ENCODE measurements at places on chromosomes 1 and 21.

DNA sequence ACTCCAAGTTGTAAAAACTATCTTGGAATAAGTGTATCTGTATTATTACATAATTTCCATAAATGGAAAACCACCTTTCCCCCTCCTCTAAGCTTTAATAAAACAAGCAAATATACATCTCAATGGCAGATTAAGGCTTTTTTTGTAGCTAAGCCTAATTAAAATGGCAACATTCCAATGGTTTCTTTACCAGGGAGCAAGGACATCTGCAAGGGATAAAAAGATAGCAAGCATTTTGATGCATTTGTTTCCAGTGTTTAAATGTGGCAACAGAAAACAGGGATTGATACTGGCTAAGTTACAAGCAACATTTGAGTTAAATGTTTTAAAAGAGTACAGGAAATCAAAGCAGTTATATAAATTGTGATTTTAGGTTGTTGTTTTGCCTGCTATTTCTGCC, 1012.7 kb downstream of the ADGRL2 start:
- no peak for DNase-seq

- no peak for DNase-seq
Measured at GRCh38 chr21:38950435-38951094, 144.8 kb downstream of the ETS2 start.

GRCh38 chr1:20484519-20485462, 1.2 kb downstream of the CAMK2N1 start:
- DNase-seq, result no peak

- DNase-seq, result no peak
Measured at GRCh38 chr1:183588827-183589226, 1.4 kb downstream of the NCF2 start.

GRCh38 chr1:9901148-9902059, 8.7 kb downstream of the CTNNBIP1 start:
- no peak for DNase-seq

DNA sequence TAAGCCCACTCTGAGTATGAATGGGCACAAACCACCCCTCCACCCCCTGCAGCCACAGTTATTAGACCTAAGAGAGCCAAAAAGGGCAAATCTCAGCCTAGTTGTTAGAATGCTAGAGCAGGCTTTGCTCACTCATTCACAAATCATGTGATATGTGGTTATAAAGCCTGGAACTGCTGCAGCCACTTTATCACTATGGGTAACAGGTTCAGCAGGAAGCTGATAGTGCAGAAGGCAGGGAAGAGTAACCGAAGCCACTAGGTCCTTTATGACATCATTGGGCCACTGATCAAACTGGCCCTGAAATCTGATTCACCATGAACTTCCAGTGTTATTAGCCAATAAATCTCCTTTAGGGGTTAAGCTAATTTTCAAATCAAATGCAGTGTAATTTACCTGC, 134.7 kb downstream of the GRIK1 start:
- no peak for DNase-seq

GRCh38 chr1:225447650-225448089, 19.8 kb upstream of the LBR start:
- DNase-seq, result peak; percentile 68

DNA sequence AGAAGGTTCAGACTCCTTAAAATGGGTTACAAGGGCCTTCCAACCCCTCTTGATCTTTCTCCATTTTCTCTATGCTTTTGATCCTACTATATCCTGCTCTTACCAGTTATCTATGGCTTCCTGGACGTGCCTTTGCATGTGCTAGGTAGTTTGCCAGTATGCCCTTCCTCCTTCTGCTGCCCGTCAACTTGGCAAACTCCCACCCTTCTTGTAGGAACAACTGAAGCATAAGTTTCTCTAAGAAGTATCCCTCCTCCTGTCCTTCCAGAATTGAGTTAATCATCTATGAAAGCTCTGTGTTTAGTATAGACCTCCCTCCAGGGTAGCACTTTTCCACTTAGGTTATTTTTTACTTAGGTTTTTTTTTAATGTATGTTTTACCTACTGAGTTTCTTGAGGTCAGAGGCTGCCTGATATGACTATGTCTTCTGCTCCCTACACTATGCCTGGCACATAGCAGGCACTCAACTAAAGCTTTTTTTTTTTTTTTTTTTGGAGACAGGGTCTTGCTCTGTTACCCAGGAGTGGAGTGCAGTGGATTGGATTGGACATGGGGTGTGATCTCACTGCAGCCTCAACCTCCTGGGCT, 10.0 kb upstream of the IGSF3 start:
- DNase-seq, result no peak

DNA sequence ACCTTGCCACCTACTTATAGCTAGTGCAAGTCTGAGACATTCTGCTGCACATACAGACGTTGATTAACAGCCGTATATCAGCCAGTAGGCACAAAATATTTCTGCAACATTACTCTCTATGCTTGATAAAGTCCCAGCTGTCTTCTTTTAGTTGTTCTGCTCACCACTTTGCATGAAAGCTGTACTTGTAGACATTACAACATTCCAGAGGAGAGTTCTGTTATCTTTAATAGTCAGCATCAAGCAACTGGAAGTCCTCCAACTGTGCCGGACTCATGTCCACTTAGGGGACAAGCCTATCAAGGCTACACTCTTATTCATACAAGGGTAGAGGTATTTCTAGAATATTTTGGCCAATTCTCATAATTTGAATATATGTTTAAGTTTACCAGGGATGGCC, 50.0 kb downstream of the CACHD1 start:
- no peak for DNase-seq

DNA sequence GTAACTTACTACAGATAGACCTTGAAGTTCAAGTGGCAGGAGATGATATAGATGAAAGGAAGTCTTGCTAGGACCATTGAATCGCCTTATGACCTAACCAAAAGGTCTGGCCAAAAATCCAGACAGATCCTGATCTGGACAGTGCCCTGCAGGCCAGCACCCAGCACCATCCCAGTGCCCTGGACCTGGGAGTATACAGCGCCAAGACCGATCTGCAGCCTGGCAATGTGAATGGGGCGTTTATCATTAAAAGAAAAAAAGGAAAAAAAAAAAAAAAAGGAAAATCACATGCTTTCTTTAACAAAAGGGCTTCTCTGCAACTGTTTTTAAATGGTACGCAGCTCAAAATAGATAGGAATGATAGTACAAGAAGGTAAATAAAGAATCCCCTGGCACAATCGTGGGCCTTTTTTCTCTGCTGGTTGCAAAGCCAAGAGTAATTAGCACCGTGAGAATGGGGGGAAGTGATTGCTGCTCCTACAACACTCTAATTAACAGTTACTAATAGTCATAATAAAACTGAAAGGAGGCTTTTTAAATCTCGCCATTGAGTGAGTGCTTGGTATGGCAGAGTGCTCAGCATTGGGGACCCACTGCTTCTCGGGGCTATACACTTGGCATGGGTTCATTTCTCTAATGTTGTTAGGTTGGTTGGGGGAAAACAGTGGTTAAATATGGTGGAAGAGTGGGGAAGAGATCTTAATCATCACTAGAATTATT, 146.7 kb downstream of the KAZN start:
- no peak for DNase-seq

DNA sequence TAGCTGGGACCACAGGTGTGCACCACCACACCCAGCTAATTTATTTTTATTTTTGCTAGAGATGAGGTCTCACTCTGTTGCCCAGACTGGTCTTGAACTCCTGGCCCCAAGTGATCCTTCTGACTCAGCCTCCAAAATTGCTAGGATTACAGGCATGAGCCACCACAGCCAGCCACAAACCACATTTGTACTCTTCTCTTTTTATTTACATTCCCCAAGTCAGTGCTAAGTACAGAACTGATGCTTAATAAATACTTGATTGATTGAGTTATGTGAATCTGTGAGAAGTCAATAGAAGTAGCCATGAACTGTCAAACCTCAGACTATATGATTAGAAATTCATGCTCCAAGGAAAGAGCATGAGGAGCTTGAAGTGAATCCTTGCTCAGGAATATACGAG, 48.5 kb upstream of the S1PR1 start:
- DNase-seq, result no peak

DNA sequence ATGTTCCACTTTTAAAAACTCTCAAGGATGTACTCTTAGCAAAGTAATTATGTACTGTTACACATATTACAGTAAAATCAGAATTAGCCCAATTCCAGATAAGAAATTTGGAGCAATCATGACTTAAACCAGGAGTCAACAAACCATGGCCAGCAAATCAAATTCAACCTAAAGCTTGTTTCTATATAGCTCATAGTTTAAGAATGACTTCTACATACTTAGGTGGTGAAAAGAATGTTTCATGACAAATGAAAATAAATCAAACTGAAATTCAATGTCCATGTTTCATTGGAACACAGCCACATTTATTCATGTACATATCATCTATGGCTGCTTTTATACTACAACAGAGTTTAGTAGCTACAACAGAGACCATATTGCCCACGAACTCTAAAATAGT, 35.1 kb downstream of the FRRS1 start:
- no peak for DNase-seq

DNA sequence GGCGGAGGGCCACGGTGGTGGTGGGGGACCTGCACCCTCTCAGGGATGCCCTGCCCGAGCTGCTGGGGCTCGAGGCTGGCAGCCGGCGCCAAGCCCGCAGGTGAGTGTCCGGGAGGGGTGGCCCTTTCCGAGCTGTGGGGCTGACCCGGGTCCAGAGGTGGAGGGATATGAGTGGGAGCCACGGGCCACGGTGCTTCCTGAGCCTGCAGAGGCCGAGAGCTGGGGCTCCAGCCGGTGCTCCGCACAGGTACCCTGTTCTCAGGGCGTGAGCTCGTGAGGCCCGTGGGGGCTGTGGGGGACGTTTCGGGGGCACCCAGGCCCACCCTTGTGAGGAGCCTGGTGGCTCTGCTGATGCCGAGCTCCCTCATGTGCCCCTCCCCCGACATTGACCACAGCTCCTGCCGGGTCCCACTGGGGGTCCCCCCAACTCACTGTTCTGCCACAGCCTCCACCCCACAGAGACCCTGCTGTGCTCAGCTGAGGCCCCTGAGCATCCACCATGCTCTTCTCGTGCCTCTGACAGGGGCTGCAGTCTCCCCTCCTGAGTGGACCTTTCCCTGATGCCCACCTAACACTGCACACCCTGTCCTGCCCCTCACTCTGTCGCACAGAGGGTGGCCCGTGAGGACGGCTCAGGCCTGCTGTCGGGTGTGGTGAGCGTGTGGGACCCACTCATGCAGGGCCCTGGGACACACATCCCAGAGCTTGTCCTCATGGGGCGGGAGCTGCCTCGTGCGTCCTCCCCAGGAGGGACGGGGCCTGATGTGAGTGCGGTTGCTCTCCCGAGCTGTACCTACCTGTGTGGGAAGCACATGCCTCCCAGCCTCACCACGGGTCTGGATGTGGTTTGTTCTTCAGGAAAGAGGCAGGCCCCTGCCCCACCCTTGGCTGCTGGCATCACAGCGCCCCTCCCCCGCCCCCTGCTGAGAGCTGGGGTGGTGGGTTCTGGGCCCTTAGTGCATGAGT, 27.5 kb downstream of the SLX9 start:
- no peak for DNase-seq

DNA sequence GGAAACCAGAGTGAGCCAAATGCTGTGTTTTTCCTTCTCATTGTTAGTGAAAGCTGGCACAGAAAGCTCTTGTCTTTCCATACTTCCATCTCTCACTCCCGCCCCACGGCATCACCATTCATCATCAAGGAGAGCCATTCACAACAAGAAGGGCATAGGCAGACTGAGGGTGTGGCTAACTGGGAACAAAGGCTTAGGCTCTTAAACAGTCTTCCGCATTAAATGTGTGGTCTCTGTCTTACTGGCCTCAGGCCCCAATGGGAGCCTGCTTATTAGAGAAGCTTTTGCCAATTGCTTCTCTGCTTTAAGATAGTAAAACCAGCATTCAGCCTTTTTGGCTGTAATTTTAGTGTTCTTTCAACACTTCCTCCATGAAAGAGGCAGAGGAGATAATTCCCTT, 51.4 kb downstream of the TNFSF18 start:
- no peak for DNase-seq

DNA sequence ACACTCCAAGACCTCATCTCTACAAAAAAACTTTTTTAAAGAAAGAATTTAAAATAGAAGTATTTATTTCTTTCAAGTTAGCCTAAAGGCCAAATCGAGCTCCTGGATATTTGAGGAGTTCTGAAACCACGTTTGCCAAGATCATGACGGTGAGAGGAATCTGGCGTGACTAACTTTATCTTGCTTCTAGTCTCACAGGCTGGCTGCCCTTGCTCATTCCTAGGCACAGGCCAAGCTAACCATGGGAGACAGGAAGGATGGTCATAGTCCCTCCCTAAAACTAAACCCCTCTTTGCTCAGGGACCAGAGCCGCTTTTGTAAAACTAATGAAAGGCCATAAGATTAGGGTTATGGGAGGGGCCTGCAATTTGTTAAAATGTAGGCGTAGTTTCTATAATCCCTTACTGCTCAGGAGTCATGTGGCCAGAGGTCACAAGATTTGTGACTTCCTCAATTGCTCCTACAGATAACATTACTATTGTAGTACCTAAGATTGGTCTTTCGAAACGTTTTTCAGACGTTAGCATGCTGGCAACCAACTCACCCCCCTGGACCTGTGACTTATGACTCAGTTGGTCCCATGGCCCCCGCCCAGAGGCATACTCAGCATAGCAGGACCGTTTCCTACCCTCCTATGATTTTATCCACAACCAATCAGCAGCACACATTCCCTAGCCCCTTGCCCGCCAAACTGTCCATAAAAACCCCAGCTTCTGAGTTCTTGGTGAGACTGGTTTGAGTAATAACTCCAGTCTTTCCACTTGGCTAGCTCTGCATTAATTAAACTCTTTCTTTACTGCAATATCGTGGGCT, 425.0 kb downstream of the SMYD3 start:
- DNase-seq, result no peak

GRCh38 chr1:24588573-24588972, 32.7 kb downstream of the NCMAP start:
- DNase-seq, result no peak

GRCh38 chr1:112954945-112955772, 837 bp downstream of the SLC16A1 start:
- peak; percentile 68 for DNase-seq

DNA sequence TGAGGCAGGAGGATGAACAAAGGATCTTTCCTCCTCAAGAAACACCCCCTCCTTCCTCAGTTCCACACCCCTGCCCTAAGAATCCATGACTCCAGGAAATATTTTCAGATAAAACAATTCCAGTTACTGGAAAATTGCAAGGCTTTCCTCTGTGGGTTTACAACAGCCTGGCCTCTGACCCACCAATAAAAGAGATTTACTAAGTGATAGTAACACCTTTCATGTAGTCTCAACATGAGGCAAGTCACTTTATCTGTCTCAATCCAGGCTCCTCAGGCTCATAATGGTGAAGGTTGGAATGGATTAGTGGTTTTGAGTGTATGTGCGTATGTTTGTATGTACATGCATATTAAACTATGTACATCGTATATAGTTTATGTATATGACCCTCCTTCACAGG, 71.4 kb upstream of the PPP2R5A start:
- DNase-seq, result no peak

All from left hindlimb (tissue), 1 donor.